ENCODE measurements at places on chromosomes 16 and 17. TPM values are rescaled to one million over a fixed set of nuclear protein-coding genes. Genes with fewer than 3 reads are reported as not detected.

GRCh38 chr17:27320222-27320560, 26.3 kb downstream of the WSB1 start:
- DNase-seq = no peak

DNA sequence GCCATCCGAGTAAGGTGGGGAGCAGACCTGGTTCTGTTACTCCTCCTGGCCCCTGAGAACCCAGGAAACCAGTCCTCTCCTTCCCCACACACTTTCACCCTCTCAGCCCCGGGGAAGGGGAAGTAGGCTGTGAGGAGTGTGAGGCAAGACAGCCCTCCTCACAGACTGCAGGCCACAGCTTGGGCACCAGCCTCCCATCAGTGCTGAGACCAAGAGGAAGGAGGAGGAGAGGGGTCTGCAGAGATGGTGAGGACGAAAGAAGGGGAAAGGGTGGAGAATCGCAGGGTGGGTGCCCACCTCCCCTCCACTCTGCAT, 7.0 kb downstream of the G6PC3 start:
- DNase-seq = no peak

The HES7 gene
- total RNA-seq = not detected

- DNase-seq = no peak
These were observed 23.9 kb downstream of the KLHDC4 start for GRCh38 chr16:87741700-87742415.

DNA sequence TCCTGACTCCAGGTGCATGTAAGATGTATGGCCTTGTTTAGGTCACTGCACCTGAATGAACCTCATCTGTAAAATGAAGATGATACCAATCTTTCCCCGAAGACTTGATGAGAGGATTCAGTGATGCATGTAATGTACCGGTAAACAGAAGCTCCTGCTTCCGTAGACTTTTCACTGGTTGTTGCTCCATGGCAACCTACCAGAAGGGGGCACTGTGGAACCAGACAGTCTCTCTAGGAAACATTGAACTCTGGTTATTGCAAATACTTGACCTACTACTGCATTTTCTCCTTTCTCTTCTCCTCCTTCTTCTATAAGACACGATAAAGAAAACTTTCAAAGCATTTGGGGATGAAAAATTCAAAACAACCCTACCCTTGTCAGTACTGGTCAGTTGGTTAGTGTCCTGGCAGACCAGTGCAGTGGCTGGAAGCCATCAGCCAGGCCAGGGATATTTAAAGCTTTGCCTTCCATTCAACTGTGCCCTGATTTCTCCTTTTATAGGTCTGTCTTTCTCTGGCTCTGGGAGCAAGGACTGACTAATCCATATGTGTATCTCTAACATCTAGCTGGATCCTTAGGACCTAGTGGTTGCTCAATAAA, 667.4 kb upstream of the SALL1 start:
- DNase-seq = peak; percentile 27

The GNGT2 gene
- total RNA-seq = 45.4 TPM

The CARD14 gene
- not detected for total RNA-seq

The CETP gene
- not detected for total RNA-seq

The BCAR1 gene
- total RNA-seq = not detected

DNA sequence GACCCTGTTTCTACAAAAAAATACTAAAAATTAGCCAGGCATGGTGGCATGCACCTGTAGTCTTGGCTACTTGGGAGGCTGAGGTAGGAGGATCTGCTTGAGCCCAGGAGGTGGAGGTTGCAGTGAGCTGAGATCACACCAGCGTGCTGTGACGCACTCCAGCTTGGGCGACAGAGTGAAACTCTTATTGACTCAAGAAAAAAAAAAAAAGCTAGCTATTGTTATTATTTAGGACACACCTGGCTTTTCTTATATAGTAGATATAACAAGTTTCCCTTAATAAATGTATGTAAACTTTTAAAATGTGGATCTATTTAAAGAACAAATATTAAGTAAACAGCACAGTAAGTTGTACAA, 1.8 kb downstream of the RABEP2 start:
- DNase-seq = no peak

The TMC7 gene
- total RNA-seq = not detected

The TNP2 gene
- not detected for total RNA-seq

DNA sequence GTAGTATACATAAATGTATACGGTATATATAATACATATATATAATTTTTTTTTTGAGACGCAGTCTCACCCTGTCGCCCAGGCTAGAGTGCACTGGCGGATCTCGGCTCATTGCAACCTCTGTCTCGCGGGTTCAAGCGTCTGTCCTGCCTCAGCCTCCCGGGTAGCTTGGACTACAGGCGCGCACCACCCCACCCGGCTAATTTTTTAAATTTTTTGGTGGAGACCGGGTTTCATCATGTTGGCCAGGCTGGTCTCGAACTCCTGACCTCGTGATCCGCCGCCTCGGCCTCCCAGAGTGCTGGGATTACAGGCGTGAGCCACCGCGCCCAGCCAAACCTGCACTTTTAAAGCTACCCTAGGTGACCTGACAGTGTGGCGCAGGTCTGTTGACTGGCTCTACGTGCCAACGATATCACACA, 745 bp downstream of the PAM16 start:
- DNase-seq = no peak

DNA sequence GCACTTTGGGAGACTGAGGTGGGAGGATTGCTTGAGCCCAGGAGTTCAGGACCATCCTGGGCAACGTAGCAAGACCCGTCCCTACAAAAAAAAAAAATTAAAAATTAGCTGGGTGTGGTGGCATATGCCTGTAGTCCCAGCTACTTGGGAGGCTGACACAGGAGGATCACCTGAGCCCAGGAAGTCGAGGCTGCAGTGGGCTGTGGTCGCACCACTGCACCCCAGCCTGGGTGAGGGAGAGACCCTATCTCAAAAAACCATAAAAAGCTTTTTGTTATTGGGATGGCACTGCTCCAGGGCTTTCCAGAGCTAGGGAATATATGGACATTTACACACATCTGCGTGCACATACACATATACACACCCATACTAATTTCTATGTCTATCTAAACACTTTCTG, 8.1 kb upstream of the ARMC5 start:
- no peak for DNase-seq

DNA sequence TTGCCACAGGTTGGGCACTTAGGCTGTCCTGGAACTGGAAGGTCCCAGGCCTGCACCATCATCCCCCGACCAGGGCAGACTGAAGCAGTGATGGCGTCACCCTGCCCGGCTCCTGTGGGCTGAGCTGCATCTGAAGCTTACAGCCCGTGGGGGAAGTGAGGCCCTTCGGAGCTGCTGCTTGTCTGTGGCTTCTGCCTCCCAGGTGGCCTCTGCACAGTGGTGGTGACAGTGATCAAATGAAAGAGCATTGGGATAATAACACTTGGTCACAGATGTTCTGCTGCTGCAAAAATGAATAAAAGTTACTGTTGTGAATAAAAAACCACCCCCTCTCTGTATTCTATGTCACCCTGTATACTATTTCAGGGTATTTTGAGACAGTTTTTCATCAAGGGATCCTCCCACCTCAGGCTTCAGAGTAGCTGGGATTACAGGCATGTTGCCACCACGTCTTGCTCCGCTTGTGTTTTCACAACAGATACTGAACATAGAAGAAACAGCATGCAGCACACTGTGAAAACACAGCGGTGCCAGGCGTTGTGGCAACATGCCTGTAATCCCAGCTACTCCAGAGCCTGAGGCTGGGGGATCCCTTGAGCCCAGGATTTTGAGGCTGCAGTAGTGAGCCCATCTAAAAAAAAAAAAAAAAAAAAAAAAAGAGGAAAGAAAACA, 165.0 kb downstream of the LGALS9B start:
- DNase-seq = no peak

The ZMYND15 gene
- not detected for total RNA-seq

The CFAP52 gene
- not detected for total RNA-seq

GRCh38 chr17:64639516-64639915, 22.6 kb downstream of the SMURF2 start:
- DNase-seq = no peak

DNA sequence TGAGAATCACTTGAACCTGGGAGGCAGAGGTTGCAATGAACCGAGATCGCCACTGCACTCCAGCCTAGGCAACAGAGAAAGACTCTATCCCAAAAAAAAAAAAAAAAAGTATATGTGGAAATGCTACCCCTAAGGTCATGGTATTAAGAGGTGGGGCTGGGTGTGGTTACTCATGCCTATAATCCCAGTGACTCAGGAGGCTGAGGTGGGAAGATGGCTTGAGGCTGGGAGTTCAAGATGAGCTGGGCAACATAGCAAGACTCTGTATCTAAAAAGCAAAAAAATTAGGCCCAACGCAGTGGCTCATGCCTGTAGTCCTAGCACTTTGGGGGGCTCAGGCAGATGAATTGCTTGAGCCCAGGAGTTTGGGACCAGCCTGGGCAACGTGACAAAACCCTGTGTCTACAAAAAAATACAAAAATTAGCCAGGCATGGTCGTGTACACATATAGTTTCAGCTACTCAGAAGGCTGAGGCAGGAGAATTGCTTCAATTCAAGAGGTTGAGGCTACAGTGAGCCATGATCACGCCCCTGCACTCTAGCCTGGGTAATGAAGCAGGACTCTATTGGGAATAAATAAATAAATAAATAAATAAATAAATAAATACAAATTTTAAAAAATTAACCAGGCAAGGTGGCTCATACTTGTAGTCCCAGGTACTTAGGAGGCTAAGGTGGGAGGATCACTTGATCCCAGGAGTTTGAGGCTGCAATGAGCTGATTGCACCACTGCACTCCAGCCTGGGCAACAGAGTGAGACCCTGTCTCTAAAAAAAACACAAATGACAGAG, 32.3 kb upstream of the NUFIP2 start:
- no peak for DNase-seq

DNA sequence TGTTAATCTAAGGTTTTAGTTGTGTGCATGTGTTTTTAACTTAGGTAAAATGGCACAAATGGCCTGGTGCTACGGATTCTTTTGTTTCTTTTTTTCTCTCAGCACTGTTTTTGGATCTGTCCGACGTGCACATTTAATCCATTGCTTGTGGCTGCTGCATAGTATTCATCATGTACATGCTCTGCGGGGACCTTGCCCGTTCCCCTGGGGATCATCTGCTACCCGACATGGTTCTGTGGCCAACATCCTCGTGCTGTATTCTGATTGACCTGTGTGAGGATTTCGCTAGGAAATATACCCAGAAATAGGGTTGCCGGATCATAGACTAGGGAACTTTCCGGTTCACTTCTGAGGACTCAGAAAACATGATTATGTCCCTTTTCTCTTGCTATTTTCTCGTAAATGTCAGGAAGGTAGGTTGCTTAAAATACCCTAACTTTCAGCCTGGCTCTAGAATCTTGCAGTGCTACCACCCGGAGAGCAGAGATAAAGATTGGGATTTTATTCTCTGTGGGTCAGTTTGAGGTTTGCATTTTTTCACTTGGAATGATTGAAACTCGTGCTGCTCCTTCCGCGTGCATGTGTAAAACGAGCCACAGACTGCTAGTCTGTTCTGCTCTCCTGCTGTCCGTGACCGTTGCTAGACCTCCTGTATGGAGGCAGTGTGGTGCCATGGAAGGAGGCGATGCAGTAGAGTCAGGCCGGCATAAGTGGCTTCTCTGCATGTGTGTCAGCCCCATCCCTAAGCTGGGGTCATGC, 42.9 kb downstream of the LDHD start:
- no peak for DNase-seq

DNA sequence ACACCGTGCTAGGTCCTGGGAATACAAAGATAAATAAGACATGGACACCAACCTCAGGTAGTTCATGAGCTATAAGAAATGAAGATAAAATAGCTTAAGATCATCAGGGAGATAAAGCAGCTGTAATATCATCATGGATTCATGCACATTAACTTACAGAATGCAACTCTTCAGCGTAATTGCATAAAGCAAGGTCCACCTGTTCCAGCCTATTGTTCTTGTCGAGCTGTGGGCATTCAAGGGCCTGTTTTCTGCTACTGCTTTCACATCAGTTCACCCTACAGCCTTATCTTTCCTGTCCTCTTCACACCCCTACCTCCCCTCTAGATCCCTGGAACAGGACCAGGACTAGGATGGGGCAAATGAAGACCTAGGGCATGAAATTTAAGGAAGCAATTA, 133.9 kb downstream of the SPACA3 start:
- no peak for DNase-seq

The CCT6B gene
- total RNA-seq = 0.83 TPM

The GINS2 gene
- total RNA-seq = 51.3 TPM

DNA sequence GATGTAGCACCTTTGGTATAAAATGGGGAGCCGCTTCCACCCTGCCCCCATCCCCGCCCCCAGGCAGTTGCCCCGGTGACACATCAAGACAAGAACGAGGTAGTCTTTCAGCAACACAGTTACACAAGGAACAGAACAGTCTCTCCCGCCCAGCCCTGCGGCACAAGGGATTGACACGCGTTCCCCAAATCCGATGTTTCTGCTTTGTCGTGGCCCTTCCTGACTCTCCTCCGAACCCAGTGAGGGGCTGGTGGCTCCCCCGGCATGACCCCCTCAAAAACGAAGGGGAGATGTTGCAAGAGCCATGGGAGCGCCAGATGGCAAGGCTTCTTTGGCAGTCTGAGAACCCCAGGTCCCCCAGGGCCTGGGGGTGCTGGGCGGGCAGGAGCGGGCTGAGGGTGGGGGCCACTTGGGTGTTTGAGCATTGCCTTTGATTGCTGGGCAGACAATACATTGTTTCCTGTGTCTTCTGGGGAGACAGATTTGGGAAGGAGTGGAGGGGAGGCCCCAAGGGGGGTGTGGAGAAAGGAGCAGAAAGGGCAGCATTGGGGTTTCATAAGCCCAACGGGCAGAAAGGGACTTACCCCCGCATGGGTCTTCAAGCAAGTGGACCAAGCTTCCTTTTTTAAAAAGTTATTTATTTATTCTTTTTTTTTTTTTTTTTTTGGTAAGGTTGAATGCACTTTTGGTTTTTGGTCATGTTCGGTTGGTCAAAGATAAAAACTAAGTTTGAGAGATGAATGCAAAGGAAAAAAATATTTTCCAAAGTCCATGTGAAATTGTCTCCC, 16.6 kb downstream of the COL1A1 start:
- DNase-seq = no peak

DNA sequence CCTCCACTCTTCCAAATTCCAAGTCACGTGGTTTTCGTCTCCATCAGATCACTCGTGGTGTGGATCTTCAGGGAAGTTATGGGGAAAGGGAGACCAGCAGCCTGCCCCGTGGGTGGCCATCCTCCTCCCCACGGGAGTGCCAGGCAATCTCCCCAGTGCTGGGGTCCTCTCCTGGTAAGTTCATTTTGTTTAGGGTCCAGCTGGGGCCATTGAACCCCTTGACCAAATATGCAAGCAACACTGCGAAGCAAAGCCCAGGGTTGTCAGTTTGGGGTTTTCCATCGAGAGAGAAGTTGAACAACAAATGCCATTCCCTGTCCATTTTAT, 4.1 kb upstream of the LCMT1 start:
- DNase-seq = no peak

The SRP68 gene
- 86.0 TPM for total RNA-seq

The TMEM132E gene
- total RNA-seq = not detected

- DNase-seq = no peak
These were observed 53.6 kb downstream of the CDH11 start for GRCh38 chr16:65068151-65068740.

The C17orf67 gene
- total RNA-seq = 3.1 TPM

The HOXB8 gene
- not detected for total RNA-seq

Measured in activated CD8-positive, alpha-beta T cell treated with anti-CD3 and anti-CD28 coated beads, Interleukin-2, amount 10 ng/mL, durations not matched to agents 7 days and 5 days (primary cell).